ENCODE measurements at places on chromosomes 16 and 17. TPM values are rescaled to one million over a fixed set of nuclear protein-coding genes. Genes with fewer than 3 reads are reported as not detected.

OR3A1 gene
- not detected for total RNA-seq

ESRP2 gene
- not detected for total RNA-seq

TBC1D3B gene
- total RNA-seq: 3.5 TPM

CDC6 gene
- 2.9 TPM for total RNA-seq

CHD9NB gene
- 2.3 TPM for total RNA-seq

TBC1D3H gene
- total RNA-seq: not detected

SLC5A10 gene
- not detected for total RNA-seq

STAT5A gene
- total RNA-seq: 25.2 TPM

CENPV gene
- 20.1 TPM for total RNA-seq

PRSS27 gene
- total RNA-seq: 1.3 TPM

EARS2 gene
- 22.6 TPM for total RNA-seq

TBC1D3D gene
- not detected for total RNA-seq

MRPL45 gene
- 34.1 TPM for total RNA-seq

Measured in fibroblast of the aortic adventitia (primary cell).